ENCODE measurements at places on chromosomes 5 and 9. TPM values are rescaled to one million over a fixed set of nuclear protein-coding genes. Genes with fewer than 3 reads are reported as not detected.
A peak's percentile ranks its signal among the peaks of the same experiment; 100 is the strongest.

GRCh38 chr5:178193251-178193809 is 6.2 kb upstream of the GMCL2 start:
- H3K4me3 ChIP-seq = no peak overlapping the region
- no peaks in the 10 kb centered on the region for H3K36me3 ChIP-seq
- no peak for DNase-seq
- H3K4me1 ChIP-seq = no peaks in the 10 kb centered on the region
- H3K27me3 ChIP-seq = peaks cover 13% of the 10 kb centered on the region

GRCh38 chr5:167565189-167565954 is 726.1 kb upstream of the WWC1 start:
- H3K36me3 ChIP-seq = no peaks in the 10 kb centered on the region
- H3K27ac ChIP-seq = no peak overlapping the region
- H3K27me3 ChIP-seq = no peaks in the 10 kb centered on the region
- H3K4me1 ChIP-seq = no peaks in the 10 kb centered on the region
- no peak overlapping the region for H3K4me3 ChIP-seq

DNA sequence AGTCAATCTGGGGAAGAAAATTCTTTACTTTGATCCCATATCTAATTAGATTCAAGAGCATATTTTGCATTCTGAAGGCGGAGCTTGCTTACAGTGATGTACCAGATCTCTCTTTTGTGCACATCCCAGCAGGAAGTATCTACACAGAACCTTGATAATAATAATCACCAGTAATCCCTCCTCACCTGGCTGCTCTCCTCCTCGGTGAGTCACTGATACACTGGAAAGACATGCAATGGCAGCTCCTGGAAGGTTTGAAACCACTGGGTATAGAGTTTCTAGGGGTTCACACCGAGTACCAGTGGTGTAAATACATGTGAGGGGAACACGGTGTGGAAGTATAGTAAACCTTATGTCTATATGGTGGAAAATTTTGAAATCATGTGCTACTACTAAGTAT is 205.5 kb upstream of the TARS1 start:
- H3K36me3 ChIP-seq = no peaks in the 10 kb centered on the region
- no peaks in the 10 kb centered on the region for H3K27me3 ChIP-seq
- H3K27ac ChIP-seq = no peak overlapping the region
- H3K4me3 ChIP-seq = no peak overlapping the region

GRCh38 chr5:34803974-34804732 is 34.8 kb upstream of the TTC23L start:
- no peak overlapping the region for H3K27ac ChIP-seq
- peaks cover 10% of the 10 kb centered on the region for H3K36me3 ChIP-seq
- no peaks in the 10 kb centered on the region for H3K4me1 ChIP-seq
- H3K4me3 ChIP-seq = no peak overlapping the region
- no peaks in the 10 kb centered on the region for H3K27me3 ChIP-seq

DNA sequence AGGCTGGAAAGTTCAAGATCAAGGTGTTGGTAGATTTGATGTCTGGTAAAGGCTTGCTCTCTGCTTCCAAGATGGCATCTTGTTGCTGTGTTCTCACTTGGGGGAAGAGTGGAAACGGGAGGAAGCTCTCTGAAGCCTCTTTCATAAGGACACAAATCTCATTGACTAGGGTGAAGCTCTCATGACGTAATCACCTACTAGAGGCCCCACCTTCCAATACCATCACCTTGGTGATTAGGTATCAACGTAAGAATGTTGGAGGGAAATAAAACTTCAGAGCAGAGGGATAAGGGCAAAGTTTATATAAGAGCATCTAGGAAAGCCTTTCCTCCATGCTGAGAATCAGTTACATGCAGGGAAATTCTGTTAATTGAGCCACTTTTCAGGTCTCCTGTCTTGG is 15.4 kb upstream of the KLF9 start:
- H3K4me3 ChIP-seq = no peak overlapping the region
- H3K36me3 ChIP-seq = no peaks in the 10 kb centered on the region
- DNase-seq = no peak

GRCh38 chr5:113581388-113581787 is 67.9 kb downstream of the YTHDC2 start:
- DNase-seq = peak; percentile 22
- no peak overlapping the region for H3K27ac ChIP-seq
- no peaks in the 10 kb centered on the region for H3K4me1 ChIP-seq
- no peaks in the 10 kb centered on the region for H3K27me3 ChIP-seq
- peaks cover 4% of the 10 kb centered on the region for H3K36me3 ChIP-seq

DNA sequence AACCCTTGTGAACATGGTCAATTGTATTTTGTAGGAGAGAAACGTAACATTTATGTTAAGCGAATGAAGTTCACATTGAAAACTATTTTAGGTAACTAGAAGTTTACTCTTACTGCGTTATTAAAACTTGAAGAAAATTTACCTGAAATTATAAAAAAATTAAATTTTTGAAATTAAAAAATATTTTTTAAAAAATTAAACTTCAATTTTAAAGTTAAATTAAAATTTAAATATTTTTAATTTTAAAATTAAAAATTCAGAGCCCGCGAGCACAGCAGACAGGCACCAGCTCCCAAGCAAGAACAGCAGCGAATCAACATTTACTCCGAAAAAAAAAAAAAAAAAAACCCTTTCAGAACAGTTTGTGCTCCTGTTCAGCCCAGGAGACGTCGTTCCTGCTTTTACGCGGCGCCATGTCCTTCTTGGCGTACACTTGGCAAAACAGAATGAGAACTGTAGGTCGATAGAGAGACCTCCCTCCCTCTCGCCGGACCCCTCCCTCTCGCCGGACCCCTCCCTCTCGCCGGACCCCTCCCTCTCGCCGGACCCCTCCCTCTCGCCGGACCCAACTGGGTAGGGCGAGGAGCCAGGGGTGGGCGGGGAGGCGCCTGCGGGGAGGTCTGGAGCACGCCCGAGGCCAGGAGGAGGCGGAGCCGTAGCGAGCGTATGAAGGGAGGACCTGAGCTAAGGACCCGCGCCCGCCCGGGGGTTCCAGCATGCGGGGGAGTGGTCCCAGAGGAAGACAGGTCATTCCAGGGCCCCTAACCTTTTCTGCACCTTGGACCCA is 235.8 kb downstream of the ROR2 start:
- peaks cover 4% of the 10 kb centered on the region for H3K4me1 ChIP-seq
- no peaks in the 10 kb centered on the region for H3K27me3 ChIP-seq
- no peaks in the 10 kb centered on the region for H3K36me3 ChIP-seq
- H3K4me3 ChIP-seq = peak overlapping the region; percentile 28
- peak; percentile 57 for DNase-seq
- H3K27ac ChIP-seq = no peak overlapping the region

RASGRF2 gene
- 0.95 TPM for polyA plus RNA-seq

GPR151 gene
- not detected for polyA plus RNA-seq

IGIP gene
- polyA plus RNA-seq = 2.9 TPM

TTC16 gene
- not detected for polyA plus RNA-seq
